Right ventricle myocardium superior (tissue), 1 donor: ENCODE measurements at places on chromosomes 12 and 14. TPM values are rescaled to one million over a fixed set of nuclear protein-coding genes. Genes with fewer than 3 reads are reported as not detected.

SLC25A47 gene
- not detected for total RNA-seq

CLEC6A gene
- not detected for total RNA-seq

KRT71 gene
- total RNA-seq: not detected

HOXC11 gene
- not detected for total RNA-seq

AJUBA gene
- total RNA-seq: 10.9 TPM

VWF gene
- total RNA-seq: 238 TPM

TPPP2 gene
- 0.81 TPM for total RNA-seq

TSPAN19 gene
- 0.27 TPM for total RNA-seq

KRT4 gene
- not detected for total RNA-seq

FOXM1 gene
- 1.5 TPM for total RNA-seq

BCL2L14 gene
- total RNA-seq: not detected

RAD51AP1 gene
- 1.1 TPM for total RNA-seq

BEGAIN gene
- 0.46 TPM for total RNA-seq

NPFF gene
- not detected for total RNA-seq

CLEC4D gene
- not detected for total RNA-seq

GLIPR1L1 gene
- not detected for total RNA-seq

HSP90AA1 gene
- 483 TPM for total RNA-seq

LRRK2 gene
- 7.4 TPM for total RNA-seq

STYK1 gene
- total RNA-seq: not detected

AMN gene
- total RNA-seq: not detected

ADAM21 gene
- 0.48 TPM for total RNA-seq

MPHOSPH9 gene
- total RNA-seq: 20.8 TPM

ACVRL1 gene
- 35.1 TPM for total RNA-seq

SDSL gene
- total RNA-seq: 6.3 TPM

ZNF219 gene
- total RNA-seq: 50.0 TPM

CAPZA3 gene
- not detected for total RNA-seq

SOAT2 gene
- total RNA-seq: not detected

SMCO2 gene
- not detected for total RNA-seq

GPR65 gene
- total RNA-seq: 0.38 TPM

SRRM4 gene
- total RNA-seq: 0.30 TPM

C14orf180 gene
- total RNA-seq: 42.5 TPM

CELA1 gene
- total RNA-seq: not detected

SSPN gene
- 51.5 TPM for total RNA-seq

BICDL1 gene
- total RNA-seq: 0.35 TPM

TAS2R31 gene
- 0.38 TPM for total RNA-seq

GIT2 gene
- 41.5 TPM for total RNA-seq

TPI1 gene
- 804 TPM for total RNA-seq

KLHDC1 gene
- total RNA-seq: 5.9 TPM

HOTAIR gene
- total RNA-seq: not detected

ST8SIA1 gene
- 3.3 TPM for total RNA-seq

SERPINA9 gene
- total RNA-seq: not detected

EFS gene
- 3.2 TPM for total RNA-seq

IRAK3 gene
- 4.0 TPM for total RNA-seq

EIF5 gene
- 234 TPM for total RNA-seq

TMEM132D gene
- not detected for total RNA-seq

EMP1 gene
- total RNA-seq: 99.9 TPM

GOLGA5 gene
- total RNA-seq: 17.5 TPM
